Activated T-helper 1 cell treated with anti-CD3 and anti-CD28 coated beads, Interleukin-12 subunit alpha, Interleukin-12 subunit beta, Interleukin-2, Interleukin-4 antibody, amounts not matched to agents 30 ng/mL and 10 ng/mL and 1 ng/mL, durations not matched to agents 14 hours and 24 hours and 36 hours (primary cell): ENCODE measurements at places on chromosomes 6 and 20.

GRCh38 chr20:40604416-40604815, 84.6 kb downstream of the MAFB start:
- no peaks in the 10 kb centered on the region for H3K27me3 ChIP-seq
- H3K36me3 ChIP-seq = no peaks in the 10 kb centered on the region
- no peaks in the 10 kb centered on the region for H3K4me1 ChIP-seq
- H3K27ac ChIP-seq = no peak overlapping the region

DNA sequence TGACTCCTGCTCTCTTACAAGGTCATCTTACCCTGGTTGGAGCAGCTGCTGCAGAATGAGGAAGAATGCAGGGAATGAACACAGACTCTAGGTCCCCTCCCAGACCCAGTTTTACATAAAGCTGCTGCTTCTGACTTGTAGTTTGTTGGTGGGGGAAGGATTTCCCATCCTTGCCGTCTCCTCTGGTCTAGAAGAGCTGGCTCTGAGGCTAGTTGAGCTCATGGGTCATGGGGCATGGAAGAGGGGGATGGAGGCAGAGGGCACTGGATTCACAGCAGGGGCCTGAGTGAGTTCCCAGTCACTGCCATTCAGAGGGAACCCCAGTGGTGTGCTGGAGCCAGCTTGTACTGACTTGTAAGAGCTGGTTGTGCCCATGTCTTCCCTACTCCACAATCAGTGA, 9.2 kb upstream of the GUCA1A start:
- H3K4me1 ChIP-seq = peaks cover 7% of the 10 kb centered on the region
- H3K4me3 ChIP-seq = no peak overlapping the region
- DNase-seq = no peak

DNA sequence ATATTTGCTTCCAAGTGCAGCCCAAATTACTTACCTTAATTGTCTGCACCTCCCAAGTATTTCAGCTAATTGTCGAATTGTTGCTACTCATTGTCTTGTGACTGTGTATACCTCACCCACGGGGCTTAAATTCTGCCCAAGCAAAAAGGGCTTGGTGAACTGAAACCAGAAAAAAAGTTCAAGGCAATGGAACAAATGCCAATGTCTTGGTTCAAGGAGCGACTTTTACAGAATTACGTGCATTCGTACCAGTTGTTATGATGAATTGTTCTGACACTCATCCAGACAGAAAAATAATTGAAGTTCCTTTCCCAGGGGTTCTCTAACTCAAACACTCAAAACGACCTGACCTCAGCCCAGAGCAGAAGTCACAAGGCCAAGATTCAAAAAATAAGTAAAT, 13.9 kb upstream of the PXDC1 start:
- H3K27me3 ChIP-seq = peaks cover 17% of the 10 kb centered on the region
- no peak for DNase-seq
- no peak overlapping the region for H3K4me3 ChIP-seq
- no peak overlapping the region for H3K27ac ChIP-seq
- H3K4me1 ChIP-seq = peaks cover 7% of the 10 kb centered on the region

DNA sequence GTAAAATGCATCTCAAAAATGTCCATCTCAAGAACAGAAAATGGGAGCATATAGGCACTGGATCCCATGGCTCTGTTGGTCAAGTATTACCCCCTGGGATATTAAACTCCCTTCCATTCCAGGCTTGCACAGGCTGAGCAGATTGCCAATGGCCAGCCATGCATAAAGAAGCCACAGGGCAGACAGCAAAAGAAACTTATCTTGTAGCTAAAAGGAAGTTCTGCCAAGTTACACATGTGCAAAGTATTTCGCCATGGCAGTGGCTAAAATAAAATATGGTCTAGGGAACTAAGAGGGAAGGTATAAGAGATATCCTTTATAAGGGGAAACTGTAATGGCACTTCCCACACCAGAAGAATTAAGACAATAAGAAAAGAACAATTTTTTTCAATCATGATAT, 415.6 kb upstream of the BTBD3 start:
- no peaks in the 10 kb centered on the region for H3K27me3 ChIP-seq
- H3K4me1 ChIP-seq = no peaks in the 10 kb centered on the region
- H3K4me3 ChIP-seq = no peak overlapping the region
- H3K27ac ChIP-seq = no peak overlapping the region

- no peaks in the 10 kb centered on the region for H3K27me3 ChIP-seq
- no peak overlapping the region for H3K4me3 ChIP-seq
- peak overlapping the region; percentile 85 for H3K27ac ChIP-seq
- H3K4me1 ChIP-seq = peaks cover 46% of the 10 kb centered on the region
- DNase-seq = no peak
Measured at GRCh38 chr20:3010985-3011723, 32.3 kb upstream of the GNRH2 start.

GRCh38 chr20:57783196-57783595, 73.4 kb upstream of the PMEPA1 start:
- peaks cover 3% of the 10 kb centered on the region for H3K27me3 ChIP-seq
- no peaks in the 10 kb centered on the region for H3K36me3 ChIP-seq
- no peak overlapping the region for H3K4me3 ChIP-seq

DNA sequence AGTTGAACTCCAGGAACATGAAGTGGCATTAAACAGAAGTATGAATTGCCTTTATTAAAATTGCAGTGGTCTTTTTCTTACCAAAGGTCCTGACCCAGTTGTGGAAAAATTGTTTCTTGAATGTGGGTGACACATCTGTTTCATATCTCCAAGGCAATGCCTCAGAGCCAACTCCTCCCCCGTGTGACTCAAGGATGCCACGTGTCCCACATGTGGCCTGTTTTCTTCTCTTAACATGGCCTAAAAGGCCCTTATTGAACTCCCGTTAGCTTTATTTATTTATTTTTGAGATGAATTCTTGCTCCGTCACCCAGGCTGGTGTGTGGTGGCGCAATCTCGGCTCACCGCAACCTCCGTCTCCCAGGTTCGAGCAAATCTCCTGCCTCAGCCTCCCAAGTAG, 128.4 kb upstream of the ESR1 start:
- no peak overlapping the region for H3K4me3 ChIP-seq
- no peaks in the 10 kb centered on the region for H3K36me3 ChIP-seq
- H3K4me1 ChIP-seq = peaks cover 14% of the 10 kb centered on the region
- peaks cover 6% of the 10 kb centered on the region for H3K27me3 ChIP-seq
- no peak overlapping the region for H3K27ac ChIP-seq
- DNase-seq = no peak
